ENCODE measurements at places on chromosomes 7 and 10. TPM values are rescaled to one million over a fixed set of nuclear protein-coding genes. Genes with fewer than 3 reads are reported as not detected.

Gene LZTS2
- total RNA-seq: 39.5 TPM

Gene WNT2
- not detected for total RNA-seq

Gene COL28A1
- not detected for total RNA-seq

Gene WDR86
- 7.2 TPM for total RNA-seq

Gene FFAR4
- not detected for total RNA-seq

Gene HMX2
- not detected for total RNA-seq

Gene SLC16A9
- 0.44 TPM for total RNA-seq

Gene IKZF1
- 525 TPM for total RNA-seq

Gene GTF2IRD1
- total RNA-seq: 6.9 TPM

Gene C10orf62
- not detected for total RNA-seq

Gene PAPOLB
- not detected for total RNA-seq

Gene PUS7
- total RNA-seq: 3.6 TPM

Gene RGR
- not detected for total RNA-seq

- no peaks in the 10 kb centered on the region for H3K4me1 ChIP-seq
- peaks cover 11% of the 10 kb centered on the region for H3K27me3 ChIP-seq
- H3K27ac ChIP-seq: no peak overlapping the region
Observed at GRCh38 chr7:17447728-17448478, 149.5 kb downstream of the AHR start.

- peaks cover 8% of the 10 kb centered on the region for H3K36me3 ChIP-seq
- no peak for DNase-seq
- H3K4me1 ChIP-seq: no peaks in the 10 kb centered on the region
Observed at GRCh38 chr7:127957886-127958285, 73.4 kb downstream of the LRRC4 start.

DNA sequence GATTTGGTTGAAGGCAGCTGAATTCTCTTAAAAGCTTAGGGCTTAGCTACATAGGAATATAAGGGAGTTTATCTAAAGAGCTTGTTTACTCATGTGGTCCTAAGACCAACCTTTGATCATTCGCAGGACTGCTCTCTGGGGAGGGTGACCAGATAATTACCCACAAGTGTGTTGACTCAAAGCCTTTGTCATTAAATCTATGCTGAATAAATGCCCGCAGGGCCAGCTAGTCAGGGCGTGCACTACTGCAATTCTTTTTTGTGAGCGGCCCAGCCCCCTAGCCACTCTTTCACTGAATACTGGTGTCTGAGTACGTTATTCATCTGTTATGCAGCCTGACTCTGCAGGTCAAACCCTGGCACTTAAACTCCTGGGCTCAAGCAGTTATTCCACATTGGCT lies 69.6 kb downstream of the AKAP9 start:
- no peak overlapping the region for H3K27ac ChIP-seq
- no peak for DNase-seq
- H3K4me3 ChIP-seq: no peak overlapping the region
- no peaks in the 10 kb centered on the region for H3K27me3 ChIP-seq
- H3K4me1 ChIP-seq: no peaks in the 10 kb centered on the region
- peaks cover 18% of the 10 kb centered on the region for H3K36me3 ChIP-seq

DNA sequence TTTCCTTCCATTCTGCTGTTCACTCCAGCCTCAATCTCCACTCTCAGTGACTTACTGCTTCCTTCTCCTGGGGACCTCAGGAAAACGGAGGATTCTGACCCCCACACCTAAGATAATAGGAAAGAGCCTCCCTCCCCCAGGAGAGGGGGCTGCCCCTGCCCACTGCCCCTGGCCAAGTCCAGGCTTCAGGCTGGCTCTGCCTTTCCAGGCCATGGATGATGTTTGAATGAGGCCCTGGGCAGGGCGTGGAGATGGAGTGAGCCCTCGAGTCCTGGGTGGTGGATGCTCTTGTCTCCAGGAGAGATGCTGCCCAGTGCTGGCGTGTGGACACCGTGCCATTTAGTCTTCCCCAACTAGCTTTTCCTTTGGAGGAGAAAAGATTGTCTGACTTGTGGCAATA lies 106.9 kb downstream of the INSYN2A start:
- no peaks in the 10 kb centered on the region for H3K27me3 ChIP-seq
- no peaks in the 10 kb centered on the region for H3K4me1 ChIP-seq
- H3K4me3 ChIP-seq: no peak overlapping the region
- H3K27ac ChIP-seq: no peak overlapping the region
- no peak for DNase-seq

GRCh38 chr7:46687203-46687602 lies 766.1 kb upstream of the IGFBP3 start:
- no peaks in the 10 kb centered on the region for H3K27me3 ChIP-seq
- H3K4me3 ChIP-seq: no peak overlapping the region
- no peak for DNase-seq
- H3K27ac ChIP-seq: no peak overlapping the region

DNA sequence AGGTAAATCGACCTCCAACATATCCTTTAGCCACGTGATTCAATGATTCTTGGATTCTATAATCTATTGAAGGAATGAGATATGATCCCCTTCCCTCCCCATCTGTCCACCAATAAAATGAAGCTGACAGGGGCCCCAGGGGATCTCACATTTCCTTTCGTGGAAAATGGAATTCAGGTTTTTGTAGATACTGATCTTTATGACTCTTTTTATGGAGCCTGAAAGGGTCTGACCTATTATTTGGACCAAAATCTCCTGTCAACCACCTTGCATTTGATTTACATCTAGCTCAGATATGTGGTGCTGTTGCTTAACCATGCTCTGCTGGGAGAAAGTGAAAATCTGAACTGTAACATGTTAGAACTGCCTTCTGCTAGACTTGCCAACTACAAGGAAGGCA lies 234.0 kb upstream of the CXCL12 start:
- no peaks in the 10 kb centered on the region for H3K36me3 ChIP-seq
- H3K4me1 ChIP-seq: no peaks in the 10 kb centered on the region
- DNase-seq: no peak
- H3K4me3 ChIP-seq: no peak overlapping the region
- no peaks in the 10 kb centered on the region for H3K27me3 ChIP-seq

DNA sequence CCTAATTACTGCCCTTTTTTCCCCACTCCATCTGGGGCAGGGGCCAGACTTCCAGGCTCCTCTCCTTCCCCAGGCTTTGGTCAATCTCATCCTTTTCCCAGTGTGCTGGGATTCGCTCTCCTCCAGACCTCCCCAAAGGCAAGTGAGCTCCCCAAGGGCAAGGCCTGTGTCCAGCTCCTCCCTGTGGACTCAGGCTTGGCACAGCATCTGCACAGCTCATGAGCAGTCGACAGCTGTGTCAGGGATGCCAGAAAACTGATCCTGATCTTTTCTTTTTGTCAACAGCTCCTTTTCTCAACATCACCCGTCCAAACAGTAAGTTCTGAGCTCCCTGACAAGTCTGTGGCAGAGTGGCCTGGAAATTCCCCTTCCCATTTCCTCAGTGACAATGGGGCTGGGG lies 67.1 kb downstream of the C10orf120 start:
- DNase-seq: no peak
- peaks cover 4% of the 10 kb centered on the region for H3K27me3 ChIP-seq
- H3K4me1 ChIP-seq: no peaks in the 10 kb centered on the region
- no peak overlapping the region for H3K27ac ChIP-seq
- H3K36me3 ChIP-seq: no peaks in the 10 kb centered on the region

DNA sequence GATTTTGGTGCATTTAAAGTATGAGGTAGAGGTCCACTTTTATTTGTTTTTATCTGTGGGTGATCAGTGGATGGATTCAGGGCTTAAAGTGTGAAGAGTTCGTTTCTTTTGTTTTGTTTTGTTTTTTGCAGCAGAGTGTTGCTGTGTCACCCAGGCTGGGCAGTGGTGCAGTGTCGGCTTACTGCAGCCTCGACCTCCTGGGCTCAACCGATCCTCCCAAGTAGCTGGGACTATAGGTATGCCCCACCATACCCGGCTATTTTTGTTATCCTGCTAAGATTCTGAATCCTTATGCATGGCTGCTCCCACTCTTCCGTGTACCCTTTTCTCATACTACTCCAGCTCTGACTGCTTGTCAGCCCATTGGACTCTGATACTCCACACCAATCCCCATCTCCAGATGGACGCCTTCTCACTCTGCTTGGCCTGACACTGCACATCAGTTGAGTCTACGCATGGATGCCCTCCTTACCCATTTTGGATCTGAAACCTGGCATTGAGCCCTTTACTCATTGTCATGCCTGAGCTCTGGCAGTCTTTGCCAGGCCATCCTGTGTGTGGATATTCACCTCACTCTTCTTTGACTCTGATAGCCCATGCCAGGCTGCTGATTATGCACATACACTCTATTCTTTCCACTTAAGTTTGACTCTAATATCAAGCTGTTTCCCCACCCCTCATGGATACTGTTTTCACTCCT lies 119.5 kb downstream of the CCSER2 start:
- H3K27ac ChIP-seq: no peak overlapping the region
- H3K4me1 ChIP-seq: no peaks in the 10 kb centered on the region
- no peak overlapping the region for H3K4me3 ChIP-seq
- H3K27me3 ChIP-seq: no peaks in the 10 kb centered on the region

DNA sequence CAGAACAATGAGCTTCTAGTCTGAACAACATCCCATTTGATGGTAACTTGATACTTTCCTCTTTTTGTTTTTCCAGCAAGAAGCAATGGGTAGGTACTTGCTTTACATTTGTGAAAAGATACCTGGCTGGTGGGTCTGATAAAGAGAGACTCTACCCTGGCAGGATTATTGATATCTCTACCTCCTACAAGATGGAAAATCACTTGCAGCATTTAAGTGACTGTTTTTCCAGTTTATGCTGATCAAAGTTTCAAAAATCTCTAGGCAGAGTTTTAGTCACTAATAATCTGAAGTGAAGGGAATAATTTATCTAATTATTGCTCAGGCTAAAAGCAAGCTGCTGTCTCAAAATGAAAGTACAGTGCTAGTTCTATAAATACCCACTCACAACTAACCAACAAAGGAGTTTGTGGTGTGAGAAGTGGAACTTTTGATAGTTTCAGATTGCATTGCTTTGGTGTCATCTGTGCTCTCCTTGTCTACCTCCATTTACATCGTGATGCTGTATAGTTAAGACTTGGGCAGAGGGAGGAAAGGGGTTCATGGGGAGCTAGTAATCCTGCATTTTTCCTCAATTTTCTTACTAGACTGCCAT lies 86.0 kb upstream of the ANKRD1 start:
- no peaks in the 10 kb centered on the region for H3K27me3 ChIP-seq
- no peak overlapping the region for H3K4me3 ChIP-seq
- no peaks in the 10 kb centered on the region for H3K36me3 ChIP-seq
- no peak for DNase-seq

DNA sequence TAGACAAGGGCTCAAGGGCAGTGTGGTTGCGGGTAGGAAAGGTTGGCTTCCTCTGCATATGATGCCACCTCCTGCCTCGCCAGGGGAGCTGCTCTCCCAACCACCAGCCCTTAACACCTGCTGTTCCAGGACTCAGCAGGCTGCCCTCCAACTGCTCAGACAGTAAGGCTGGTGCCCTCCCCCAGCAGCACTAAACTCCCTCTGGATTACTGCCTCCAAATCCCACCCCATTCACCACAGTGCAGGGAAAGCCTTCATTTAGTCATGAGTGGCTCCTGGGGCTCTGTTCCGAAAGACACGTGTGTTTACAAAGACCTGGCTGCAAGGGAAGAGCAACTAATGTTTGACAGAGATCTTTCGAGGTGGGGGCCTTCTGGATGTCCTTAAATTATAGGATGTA lies 437.2 kb upstream of the MKI67 start:
- no peaks in the 10 kb centered on the region for H3K4me1 ChIP-seq
- H3K4me3 ChIP-seq: no peak overlapping the region
- no peak overlapping the region for H3K27ac ChIP-seq
- H3K27me3 ChIP-seq: no peaks in the 10 kb centered on the region
- no peak for DNase-seq
- H3K36me3 ChIP-seq: no peaks in the 10 kb centered on the region

DNA sequence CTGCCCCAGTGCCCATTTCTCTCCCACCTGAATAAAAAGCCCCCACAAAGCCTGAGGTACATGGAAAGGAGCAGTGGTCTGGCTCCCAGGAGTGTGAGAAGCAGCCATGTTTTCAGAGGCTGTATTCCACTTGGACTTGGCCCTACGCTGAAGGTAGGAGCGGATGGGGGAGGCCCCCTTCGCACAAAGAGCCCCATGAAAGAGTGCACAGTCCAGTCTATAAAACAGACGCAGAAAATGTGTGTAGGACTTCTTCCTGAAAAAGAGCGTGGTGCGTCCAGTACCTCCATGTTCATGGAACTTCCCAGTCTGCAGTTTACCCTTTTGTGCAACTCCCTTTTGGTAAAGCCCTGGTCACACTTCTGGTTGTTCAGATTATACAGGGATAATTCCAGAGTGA lies 69.3 kb downstream of the EGFR start:
- H3K27me3 ChIP-seq: no peaks in the 10 kb centered on the region
- no peak overlapping the region for H3K27ac ChIP-seq
- no peaks in the 10 kb centered on the region for H3K36me3 ChIP-seq
- DNase-seq: no peak
- H3K4me3 ChIP-seq: no peak overlapping the region

GRCh38 chr7:47474211-47474936 lies 107.5 kb downstream of the TNS3 start:
- no peak overlapping the region for H3K27ac ChIP-seq
- H3K27me3 ChIP-seq: no peaks in the 10 kb centered on the region
- H3K4me1 ChIP-seq: no peaks in the 10 kb centered on the region
- H3K36me3 ChIP-seq: no peaks in the 10 kb centered on the region
- DNase-seq: no peak
- no peak overlapping the region for H3K4me3 ChIP-seq

GRCh38 chr7:20959281-20959680 lies 172.6 kb upstream of the SP8 start:
- H3K27ac ChIP-seq: no peak overlapping the region
- no peaks in the 10 kb centered on the region for H3K4me1 ChIP-seq
- H3K4me3 ChIP-seq: no peak overlapping the region
- no peak for DNase-seq
- H3K27me3 ChIP-seq: no peaks in the 10 kb centered on the region

DNA sequence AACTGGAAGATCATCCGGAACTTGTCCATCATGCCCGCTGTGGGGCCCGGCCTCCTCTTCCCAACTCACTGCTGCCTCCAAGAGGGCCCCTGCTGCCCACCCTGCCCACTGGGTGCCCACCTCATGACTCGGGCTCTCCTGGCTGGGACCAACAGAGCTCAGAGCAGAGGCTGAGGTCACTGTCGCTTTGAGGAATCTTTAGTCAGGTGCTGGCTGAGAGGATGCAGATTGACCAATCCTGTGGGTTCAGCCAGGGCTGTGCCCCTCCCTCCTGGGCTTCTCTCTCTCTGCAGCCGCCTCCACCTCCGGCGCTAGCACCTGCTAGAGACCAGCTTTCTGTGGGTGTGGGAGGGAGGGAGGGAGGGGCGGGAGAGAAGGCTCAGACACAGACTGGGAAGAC lies at the start of gene CALHM1:
CALHM1 (minus strand) TSS at position 181 of the 400 bp plus-strand sequence; CDS start at position 32, 149 bp downstream.
- H3K36me3 ChIP-seq: no peaks in the 10 kb centered on the region
- no peak for DNase-seq
- no peaks in the 10 kb centered on the region for H3K27me3 ChIP-seq

DNA sequence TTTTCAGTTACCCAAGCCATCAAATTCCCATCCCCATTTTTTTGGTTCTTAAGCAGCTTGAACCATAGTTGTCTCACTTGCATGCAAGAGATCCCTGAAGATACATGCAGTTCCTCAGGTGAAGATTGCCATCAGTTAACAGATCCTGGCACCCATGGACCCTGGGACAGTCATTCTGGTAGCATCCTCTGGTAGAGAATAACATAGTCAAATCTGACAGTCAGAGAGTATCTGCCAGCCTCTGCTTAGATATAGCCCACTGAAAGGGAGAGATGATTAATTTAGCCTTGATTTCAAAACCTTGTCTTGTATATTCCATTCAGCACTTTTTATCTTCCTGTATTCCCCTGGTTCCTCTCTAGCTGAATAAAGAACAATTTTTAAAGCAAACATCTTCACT lies 280.4 kb downstream of the KCNMA1 start:
- H3K27me3 ChIP-seq: no peaks in the 10 kb centered on the region
- no peak overlapping the region for H3K27ac ChIP-seq
- H3K36me3 ChIP-seq: no peaks in the 10 kb centered on the region
- no peaks in the 10 kb centered on the region for H3K4me1 ChIP-seq
- H3K4me3 ChIP-seq: no peak overlapping the region

Data from T-cell (primary cell).